ENCODE measurements at places on chromosomes 2 and 18.

GRCh38 chr18:26868968-26869586 is 3.6 kb upstream of the AQP4 start:
- no peaks in the 10 kb centered on the region for H3K27me3 ChIP-seq
- H3K4me1 ChIP-seq, result no peaks in the 10 kb centered on the region
- no peak overlapping the region for H3K27ac ChIP-seq
- DNase-seq, result no peak

DNA sequence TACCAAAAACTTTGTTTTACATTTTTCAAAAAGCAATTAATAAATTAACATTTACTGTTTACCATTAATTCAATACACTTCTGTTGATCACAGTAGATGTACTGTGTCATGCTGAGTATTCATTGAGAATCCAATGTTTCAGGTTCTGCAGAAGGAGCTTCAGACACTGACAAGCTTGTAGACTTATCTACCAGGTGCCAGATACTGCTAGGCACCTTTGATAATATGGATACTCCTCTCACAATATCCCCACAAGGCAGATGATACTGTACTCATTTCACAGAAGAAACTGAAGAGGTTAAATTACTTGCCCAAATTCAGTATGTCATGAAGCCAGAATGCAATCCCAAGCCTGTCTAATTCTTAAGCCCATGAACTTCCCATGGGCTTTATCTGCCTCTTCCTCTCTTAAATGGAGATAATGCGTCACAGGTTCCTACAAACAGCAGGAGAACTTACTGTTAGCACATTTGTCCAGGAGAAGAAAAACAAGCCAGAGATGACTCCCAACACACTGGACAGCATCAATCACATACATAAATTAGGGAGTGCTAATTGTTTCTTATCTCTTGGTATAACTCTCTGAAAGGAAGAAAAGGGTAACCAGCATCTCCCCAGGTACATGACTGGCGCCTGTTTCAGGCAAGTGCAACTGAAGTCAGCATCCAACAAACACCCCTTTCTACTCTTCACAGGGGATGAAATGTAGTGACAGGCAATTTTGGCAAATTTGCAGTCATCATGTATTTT is 27.4 kb downstream of the ITSN2 start:
- DNase-seq, result no peak
- H3K27ac ChIP-seq, result no peak overlapping the region
- H3K36me3 ChIP-seq, result no peaks in the 10 kb centered on the region
- no peaks in the 10 kb centered on the region for H3K4me1 ChIP-seq

DNA sequence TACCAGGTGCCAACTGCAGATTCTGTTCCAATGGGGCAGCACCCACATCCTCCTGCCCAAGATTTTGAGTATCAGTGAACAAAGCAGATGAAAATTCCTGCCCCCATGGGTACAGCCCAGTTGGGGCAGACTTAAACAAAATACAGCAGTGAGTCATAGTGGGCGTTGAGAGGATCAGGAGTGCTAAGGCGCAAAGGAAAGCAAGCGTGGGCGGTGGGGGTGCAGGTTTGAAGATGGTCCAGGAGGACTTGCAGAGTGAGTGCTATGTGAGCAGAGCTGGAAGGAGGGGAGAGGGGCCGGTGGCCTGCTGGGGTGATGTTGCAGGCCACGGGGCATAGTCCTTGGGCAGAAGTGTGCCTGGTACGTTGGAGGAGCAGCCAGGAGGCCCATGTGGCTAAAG is 24.7 kb downstream of the STEAP3 start:
- no peak for DNase-seq
- no peak overlapping the region for H3K4me3 ChIP-seq
- H3K36me3 ChIP-seq, result peaks cover 2% of the 10 kb centered on the region
- no peaks in the 10 kb centered on the region for H3K4me1 ChIP-seq
- H3K27ac ChIP-seq, result no peak overlapping the region

DNA sequence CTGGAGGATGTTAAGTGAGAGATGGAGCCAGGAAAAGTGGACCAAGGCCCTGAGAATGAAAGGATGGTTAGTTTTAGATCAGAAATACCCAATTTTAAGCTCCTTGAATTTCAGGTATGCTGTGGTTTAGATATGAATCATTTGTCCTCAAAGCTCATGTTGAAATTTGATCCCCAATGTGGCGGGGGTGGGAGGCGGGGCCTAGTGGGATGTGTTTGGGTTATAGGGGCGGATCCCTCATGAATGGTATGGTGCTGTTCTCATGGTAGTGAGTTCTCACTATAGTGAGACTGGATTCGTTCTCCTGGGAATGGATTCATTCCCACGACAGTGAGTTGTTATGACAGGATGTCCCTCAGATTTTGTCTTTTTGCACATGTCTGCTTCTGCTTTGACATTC is 11.4 kb downstream of the MYO5B start:
- H3K36me3 ChIP-seq, result no peaks in the 10 kb centered on the region
- H3K27ac ChIP-seq, result no peak overlapping the region
- no peak overlapping the region for H3K4me3 ChIP-seq
- DNase-seq, result no peak
- no peaks in the 10 kb centered on the region for H3K27me3 ChIP-seq

DNA sequence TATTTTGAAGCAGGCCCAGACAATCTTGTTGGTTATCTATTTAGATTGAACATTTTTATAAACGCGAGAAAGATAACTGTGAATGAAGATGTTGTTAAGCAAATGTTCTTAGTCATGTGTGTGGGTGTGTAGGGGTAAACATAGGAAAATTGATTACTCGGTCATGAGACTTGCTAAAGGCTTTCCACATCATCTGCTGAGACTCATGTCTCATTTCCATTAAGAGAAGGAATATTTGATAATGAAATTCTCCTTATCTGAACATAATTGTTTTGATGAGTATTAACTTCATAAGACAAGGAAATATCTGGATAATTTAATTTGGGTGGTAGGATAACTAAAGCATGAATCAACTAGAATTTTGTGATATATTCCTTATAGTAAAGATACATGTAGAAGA is 19.7 kb downstream of the CCDC102B start:
- DNase-seq, result no peak
- H3K36me3 ChIP-seq, result no peaks in the 10 kb centered on the region
- H3K4me3 ChIP-seq, result no peak overlapping the region
- no peaks in the 10 kb centered on the region for H3K27me3 ChIP-seq

GRCh38 chr2:156319811-156320485 is 12.6 kb downstream of the NR4A2 start:
- no peaks in the 10 kb centered on the region for H3K4me1 ChIP-seq
- no peak overlapping the region for H3K27ac ChIP-seq
- H3K4me3 ChIP-seq, result no peak overlapping the region
- no peaks in the 10 kb centered on the region for H3K36me3 ChIP-seq
- H3K27me3 ChIP-seq, result peaks cover 71% of the 10 kb centered on the region
- DNase-seq, result peak; percentile 20

DNA sequence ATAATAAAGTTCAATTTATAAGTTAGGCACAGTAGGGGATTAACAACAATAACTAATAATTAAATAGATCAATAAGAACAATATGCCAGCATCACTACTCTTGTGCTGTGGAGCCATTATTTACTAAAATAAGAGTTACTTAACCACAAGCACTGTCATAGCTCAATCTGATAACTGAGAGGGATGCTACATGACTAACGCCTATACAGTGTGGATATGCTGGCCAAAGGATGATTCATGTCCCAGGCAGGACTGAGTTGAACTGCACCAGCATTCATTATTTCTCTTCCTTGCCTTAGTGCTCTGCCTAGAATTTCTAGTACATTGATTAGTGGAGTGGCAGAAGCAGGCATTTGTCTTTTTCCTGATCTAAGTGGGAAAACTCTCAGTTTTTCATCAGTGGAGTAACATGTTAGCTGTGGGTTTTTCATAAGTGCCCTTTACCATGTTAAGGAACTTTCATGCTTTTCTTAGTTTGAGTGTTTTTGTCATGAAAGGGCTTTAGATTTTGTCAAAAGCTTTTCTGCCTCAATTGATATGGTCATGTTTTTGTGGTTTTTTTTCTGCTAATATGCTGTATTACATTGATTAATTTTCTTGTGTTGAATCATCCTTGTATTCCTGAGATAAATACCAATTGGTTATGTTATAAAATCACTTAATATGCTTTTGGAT is 21.7 kb downstream of the KIAA1328 start:
- no peak overlapping the region for H3K4me3 ChIP-seq
- H3K36me3 ChIP-seq, result peaks cover 2% of the 10 kb centered on the region
- H3K27ac ChIP-seq, result peak overlapping the region; percentile 28
- DNase-seq, result no peak

- DNase-seq, result no peak
- no peaks in the 10 kb centered on the region for H3K4me1 ChIP-seq
- H3K4me3 ChIP-seq, result no peak overlapping the region
- H3K36me3 ChIP-seq, result peaks cover 17% of the 10 kb centered on the region
Measured at GRCh38 chr18:24136967-24137373, 1.9 kb upstream of the CABYR start.

GRCh38 chr18:26034850-26035497 is 55.4 kb downstream of the SS18 start:
- DNase-seq, result no peak
- no peak overlapping the region for H3K27ac ChIP-seq
- H3K4me1 ChIP-seq, result no peaks in the 10 kb centered on the region
- H3K4me3 ChIP-seq, result no peak overlapping the region
- peaks cover 89% of the 10 kb centered on the region for H3K36me3 ChIP-seq
- no peaks in the 10 kb centered on the region for H3K27me3 ChIP-seq

GRCh38 chr2:31193806-31194205 is 23.5 kb downstream of the CAPN14 start:
- H3K27me3 ChIP-seq, result peaks cover 5% of the 10 kb centered on the region
- no peaks in the 10 kb centered on the region for H3K4me1 ChIP-seq
- no peak overlapping the region for H3K4me3 ChIP-seq
- no peak overlapping the region for H3K27ac ChIP-seq
- no peaks in the 10 kb centered on the region for H3K36me3 ChIP-seq

DNA sequence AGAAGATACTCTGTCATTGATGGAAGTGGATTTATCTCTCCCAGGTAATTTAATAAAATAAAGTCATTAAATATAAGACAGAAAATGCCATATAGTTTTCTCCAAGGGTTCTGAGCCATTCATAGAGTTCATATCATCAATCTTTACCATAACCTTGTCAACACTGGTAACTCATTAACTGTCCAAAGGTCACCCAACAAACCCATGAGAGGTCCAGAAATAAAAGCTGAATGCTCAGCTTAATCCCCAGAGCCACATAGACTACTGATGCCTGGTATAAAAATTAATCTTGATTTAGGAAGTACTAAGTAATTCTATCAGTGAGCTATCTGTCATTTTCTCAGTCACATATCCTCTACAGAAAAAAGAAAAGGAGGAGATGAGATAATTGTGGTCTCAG is 903.0 kb upstream of the DDX18 start:
- no peak overlapping the region for H3K4me3 ChIP-seq
- no peaks in the 10 kb centered on the region for H3K27me3 ChIP-seq
- H3K36me3 ChIP-seq, result no peaks in the 10 kb centered on the region
- H3K27ac ChIP-seq, result no peak overlapping the region

DNA sequence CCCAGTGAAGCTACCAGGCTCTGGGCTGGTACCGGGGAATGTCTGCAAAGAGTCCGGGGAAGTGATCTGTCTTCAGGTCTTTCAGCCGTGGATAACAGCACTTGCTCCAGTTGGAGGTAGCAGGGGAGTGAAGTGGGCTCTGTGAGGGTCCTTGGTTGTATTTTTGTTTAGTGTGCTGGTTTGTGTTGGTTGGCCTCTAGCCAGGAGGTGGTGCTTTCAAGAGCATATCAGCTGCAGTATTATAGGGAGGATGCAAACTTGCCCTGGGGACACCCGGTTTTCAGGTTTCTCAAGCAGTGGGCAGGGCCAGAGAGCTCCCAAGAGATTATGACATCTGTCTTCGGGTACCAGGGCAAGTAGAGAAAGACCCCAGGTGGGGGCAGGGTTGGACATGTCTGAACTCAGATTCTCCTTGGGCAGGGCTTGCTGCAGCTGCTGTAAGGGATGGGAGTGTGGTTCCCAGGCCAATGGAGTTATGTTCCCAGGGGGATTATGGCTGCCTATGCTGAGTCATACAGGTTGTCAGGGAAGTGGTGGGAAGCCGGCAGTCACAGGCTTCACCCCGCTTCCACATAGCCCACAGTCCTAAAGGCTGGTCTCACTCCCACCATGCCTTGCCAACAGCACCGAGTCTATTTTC is 34.4 kb downstream of the ACAA2 start:
- H3K36me3 ChIP-seq, result peaks cover 45% of the 10 kb centered on the region
- no peak for DNase-seq
- H3K4me1 ChIP-seq, result no peaks in the 10 kb centered on the region

GRCh38 chr18:12327510-12328178 is 19.6 kb downstream of the TUBB6 start:
- H3K27ac ChIP-seq, result 0 out of 2 replicates have a peak overlapping the region, but pooled peaks have one; percentile 13
- H3K36me3 ChIP-seq, result peaks cover 51% of the 10 kb centered on the region
- no peaks in the 10 kb centered on the region for H3K27me3 ChIP-seq
- peak; percentile 82 for DNase-seq

DNA sequence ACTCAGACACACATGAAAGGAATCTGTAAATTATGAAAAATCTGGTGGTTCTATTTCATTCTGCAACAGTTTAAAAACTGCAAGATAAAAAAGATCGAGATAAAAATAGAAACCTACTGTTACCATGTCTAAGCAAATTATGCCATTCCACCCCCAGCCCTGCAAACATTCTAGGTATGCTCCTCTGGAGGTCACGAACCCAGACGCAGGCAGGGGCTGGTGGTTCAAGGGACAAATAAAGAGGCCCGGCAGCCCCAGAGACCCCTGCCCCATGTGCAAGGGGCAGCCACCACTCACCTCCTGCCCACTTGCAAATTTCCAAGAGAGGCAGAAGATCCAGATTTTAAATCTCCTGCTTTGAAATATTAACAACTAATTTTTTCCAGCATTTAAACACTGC is 210.5 kb downstream of the ANAPC1 start:
- H3K27ac ChIP-seq, result no peak overlapping the region
- no peaks in the 10 kb centered on the region for H3K27me3 ChIP-seq
- H3K4me3 ChIP-seq, result no peak overlapping the region

All from SK-N-SH (cell line).